ENCODE measurements at places on chromosomes 3 and 15.

DNA sequence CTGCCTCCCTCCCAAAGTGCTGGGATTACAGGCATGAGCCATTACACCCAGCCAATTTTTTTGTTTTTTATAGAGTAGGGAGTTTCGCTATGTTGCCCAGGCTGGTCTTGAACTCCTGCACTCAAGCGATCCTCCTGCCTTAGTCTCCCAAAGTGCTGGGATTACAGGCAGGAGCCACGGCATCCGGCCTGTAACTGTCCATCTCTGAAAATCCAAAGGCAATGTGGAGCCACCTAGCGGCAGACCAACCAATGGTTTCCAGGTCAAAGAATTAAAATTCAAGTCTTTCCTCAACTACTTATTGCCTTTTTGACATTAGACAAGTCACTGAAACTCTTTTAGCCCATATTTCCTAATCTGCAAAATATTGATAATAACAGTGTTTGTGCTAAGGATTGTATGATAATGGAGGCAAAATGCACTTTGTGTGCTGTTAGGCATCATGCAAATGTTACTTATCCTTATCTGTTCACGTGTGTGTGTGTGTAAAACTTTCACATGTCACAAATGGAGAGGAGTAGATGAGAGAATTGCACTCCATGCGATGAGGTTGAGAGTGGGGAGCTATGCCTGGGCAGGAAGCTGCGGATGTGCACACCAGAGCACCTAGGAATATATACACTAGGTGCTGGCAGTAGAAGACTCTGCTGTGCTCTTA is 48.7 kb downstream of the COL8A1 start:
- DNase-seq, result no peak

DNA sequence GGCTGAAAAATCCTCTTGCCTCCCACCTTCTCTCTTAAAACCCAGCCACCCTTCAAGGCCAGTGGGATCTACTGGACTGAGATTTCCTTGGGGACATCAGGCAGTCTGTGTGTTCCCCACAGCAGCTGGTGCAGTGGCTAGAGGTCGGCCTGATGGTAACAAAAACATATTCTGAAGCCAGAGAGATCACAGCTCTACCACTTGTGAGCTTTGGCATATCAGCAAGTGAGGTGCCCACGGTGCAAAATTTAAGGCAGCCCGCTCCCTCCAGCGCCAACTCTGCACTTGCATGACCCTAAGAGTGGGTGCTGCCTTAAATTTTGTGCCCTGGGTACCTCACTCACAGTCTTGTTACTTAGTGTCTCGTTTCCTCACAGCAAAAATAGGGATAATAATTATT is 97.2 kb downstream of the MESD start:
- no peak for DNase-seq

DNA sequence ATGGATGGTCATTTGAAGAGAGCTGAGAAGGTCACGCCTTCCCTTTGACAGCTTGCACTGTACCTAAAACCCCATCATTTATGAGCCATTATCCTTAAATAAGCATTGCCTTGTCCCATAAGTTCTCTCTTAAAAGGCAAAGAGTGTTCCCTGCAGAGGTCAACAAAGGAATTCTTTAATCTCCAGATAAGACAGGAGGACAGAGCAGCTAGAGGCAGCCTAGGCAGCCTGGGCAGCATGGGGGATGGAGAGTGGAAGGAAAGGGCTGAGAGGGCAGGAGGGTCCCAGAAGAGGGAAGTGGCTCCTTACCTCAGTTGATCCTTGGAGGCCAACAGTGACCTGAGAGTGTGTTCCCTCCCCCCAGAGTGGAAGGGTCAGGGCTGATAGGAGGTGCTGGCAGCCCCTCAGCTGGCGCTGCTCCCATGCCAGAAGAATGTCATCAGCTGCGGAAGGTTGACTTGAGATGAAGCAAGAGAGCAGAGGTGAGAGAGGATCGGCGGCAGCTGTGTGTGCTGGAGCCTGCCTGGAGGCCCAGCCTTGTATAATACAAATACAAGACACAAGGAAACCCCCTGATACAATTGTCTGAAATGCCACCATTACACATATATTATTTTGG is 12.8 kb downstream of the KBTBD13 start:
- DNase-seq, result no peak

DNA sequence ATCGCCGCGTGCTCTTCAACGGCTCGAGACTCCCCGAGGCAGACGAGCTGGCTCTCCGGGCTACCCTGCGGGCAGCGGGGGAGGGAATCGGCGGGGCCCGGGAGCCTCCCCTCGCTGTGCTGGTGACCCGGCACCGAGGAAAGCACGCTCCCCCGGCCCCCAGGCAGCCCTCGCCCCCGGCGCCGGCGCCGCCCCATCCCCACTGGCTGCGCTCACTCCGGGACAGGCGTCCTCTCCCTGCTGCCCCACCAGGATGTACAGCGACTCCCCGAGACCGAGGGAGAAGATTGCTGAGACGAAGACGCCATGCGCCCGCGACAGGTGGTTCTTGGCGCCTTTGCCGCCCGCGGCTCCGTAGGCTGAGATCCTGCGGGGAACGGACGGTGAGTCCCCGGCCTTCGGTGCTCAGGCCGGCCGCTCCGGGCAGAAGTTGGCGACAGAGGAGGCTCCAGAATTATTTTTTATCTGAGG is 1.7 kb downstream of the LTK start:
- DNase-seq, result no peak

DNA sequence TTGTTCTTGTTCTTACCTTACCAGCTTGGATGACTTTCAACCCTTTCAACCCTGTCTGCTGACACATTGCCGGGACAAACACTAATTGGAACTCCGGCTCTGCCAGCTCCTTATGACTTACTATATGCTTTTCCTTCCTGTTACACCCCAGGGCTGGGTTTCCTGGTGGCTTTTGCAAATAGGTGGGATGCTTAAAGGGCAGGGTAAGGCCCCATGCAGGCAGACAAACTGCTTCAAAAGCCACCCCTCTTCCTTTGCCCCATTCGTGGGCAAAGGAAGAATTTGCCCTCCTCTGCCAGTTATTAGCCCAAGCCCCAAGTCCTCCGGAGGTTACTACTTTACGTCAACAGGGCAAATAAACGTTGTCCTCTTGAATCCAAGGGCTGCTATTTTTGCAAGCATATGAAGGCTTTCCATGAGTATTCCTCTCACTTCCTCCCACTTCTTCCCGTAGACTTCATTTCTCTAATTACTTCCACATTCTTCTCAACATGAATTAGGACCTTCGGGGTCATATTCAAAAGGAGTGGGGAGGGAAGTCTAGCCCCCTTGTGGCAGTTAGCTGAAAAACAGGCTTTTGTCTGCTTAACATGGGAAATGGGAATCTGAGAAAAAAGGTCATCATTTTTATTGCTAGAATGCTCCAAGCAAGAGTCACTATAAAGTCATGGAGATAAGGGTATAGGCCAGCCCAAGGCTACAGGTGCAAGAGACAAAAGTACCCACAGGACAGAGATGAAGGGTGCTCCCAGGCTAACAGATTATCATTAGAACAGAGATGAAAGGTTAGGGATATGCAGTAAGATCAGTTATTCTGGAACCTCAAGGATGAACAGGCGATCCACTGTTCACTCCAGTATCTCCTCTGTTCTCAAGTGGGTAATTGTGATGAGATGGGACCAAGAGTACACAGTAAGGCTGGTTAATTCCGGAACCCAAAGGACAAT is 56.3 kb upstream of the FSTL1 start:
- no peak for DNase-seq

DNA sequence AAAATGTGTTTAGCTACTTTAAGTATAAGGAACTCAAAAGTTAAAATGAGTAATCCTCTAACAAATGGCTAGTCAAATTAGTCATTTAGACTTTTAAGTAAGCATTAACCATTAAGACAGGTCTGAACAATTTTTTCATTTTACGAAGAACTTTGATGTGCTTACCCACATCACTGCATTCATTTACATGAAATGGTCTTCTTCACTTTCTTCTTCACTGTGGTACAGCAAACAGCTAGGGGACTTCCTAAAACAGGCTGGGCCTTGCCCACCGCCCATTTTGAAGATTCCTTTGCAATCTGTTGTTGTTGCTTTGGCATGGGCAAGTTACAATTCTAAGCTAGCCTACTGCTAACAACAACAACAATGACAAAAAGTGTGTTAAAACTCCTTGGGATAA is 67.4 kb downstream of the CBLB start:
- no peak for DNase-seq

- no peak for DNase-seq
Measured at GRCh38 chr3:178971614-178972013, 100.0 kb downstream of the ZMAT3 start.

- DNase-seq, result no peak
Measured at GRCh38 chr3:125172346-125172745, 40.2 kb downstream of the SLC12A8 start.

DNA sequence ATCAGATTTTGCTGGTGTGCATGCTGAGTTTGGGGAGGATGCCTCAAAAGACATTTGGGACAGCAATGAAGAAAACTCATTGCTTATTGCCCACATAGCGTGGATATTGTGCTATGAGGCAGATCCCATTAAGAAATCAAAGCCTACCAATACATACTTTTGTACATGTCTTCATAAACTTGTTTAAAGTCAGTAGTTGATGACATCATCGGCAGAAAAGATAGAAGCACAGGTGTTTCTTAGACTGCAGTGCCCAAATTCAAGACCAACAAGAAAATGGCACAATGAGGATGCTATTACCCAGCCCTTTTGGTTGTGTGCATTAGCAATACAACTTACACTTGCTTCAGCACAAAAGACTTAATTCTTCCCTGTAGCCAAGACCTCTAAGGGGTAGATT is 428.7 kb upstream of the RARB start:
- no peak for DNase-seq

- DNase-seq, result no peak
Measured at GRCh38 chr3:80606073-80606472, 838.3 kb upstream of the ROBO1 start.

- no peak for DNase-seq
Measured at GRCh38 chr3:66479532-66479947, 21.3 kb downstream of the LRIG1 start.

DNA sequence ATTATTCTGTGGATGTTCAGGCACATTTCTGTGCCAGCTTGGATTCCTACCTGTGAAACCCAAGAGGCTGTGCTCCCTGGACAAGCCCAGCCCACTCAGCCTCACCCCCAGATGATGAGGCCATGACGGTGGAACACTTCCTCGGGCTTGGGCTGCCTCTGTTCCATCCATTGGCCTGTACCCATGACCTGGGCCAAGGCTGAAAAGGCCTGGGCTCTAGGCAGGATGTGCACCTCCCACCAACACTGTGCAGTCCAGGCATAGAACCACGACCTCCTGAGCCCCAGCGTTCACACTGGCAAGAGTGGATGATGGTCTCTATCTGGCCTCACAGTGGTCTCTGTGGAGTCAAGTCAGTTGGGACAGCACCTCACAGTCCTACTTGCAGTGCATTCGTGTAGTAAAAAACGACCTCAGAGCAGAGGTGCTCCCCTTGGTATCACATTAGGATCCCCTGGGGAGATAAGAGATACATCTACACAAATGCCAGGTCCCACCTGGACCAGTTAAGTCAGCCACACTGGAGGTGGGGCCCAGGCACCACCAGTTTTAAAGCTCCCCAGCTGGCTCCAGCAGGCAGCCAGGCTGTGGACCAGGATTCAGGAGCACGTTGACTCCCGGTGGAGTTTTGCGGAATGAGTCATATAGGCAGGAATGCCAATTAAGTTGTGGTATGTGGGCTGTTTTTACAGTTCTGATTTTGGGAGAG is 39.0 kb upstream of the IGF1R start:
- DNase-seq, result no peak

DNA sequence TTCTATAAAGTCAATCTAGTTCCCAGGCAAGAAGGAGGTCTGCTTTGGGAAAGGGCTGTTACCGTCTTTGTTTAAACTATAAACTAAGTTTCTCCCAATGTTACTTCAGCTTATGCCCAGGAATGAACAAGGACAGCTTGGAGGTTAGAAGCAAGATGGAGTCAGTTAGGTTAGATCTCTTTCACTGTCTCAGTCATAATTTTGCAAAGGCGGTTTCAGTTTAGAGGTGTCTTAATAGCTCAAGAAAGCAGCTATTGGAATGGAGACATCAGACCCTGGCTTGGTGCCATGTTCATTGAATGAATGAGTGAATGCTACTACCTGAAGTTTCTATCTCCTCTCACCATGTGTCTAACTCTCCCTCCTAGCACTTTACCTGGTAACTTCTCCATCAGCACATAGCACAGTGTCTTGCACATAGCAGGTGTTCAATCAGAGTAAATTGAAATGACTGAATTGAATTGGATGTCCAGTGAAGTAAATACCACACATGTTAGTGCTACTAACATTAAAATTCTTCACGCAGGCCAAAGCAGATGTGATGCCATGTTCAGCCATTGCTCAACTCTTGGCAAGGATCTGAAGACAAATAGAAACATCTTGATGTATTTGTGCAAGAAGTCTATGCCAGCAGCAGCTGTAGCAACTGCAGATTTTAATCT is 28.2 kb downstream of the CLEC3B start:
- DNase-seq, result no peak

- DNase-seq, result no peak
Measured at GRCh38 chr3:170301405-170301804, 56.1 kb upstream of the SKIL start.

GRCh38 chr3:70607469-70607868 is 295.0 kb upstream of the MDFIC2 start:
- DNase-seq, result no peak

DNA sequence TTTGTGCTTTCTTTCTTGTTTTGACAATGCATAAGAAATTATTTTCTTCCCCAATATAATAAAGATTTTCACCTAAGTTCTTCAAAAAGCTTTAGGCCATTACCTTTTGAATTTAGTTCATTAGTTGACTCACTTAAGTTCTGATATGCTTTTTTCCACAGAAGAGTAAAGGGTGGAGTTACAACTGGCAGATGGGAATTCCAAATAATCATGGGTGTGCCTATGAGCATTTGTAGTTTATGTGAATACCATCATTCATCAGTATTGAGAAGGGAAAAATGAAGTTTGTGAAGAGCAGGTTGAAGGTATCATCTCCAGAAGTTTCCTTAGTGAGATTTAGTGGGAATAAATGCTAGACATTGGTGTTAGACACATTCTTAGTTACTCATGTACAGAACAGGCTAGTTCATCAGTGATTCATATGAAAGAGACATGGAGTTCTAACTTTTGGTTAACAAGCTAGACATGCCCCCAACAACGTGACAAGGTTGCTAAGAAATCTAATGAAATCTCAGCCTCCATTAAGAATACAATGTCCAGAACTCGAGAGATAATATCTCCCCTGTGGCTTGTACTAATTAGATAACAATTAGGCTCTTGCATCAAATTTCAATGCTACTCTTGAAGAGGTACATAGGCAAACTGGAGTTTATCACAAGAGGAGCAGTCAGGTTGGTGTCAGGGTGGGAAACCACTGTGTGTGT is 16.9 kb upstream of the ALCAM start:
- DNase-seq, result no peak

DNA sequence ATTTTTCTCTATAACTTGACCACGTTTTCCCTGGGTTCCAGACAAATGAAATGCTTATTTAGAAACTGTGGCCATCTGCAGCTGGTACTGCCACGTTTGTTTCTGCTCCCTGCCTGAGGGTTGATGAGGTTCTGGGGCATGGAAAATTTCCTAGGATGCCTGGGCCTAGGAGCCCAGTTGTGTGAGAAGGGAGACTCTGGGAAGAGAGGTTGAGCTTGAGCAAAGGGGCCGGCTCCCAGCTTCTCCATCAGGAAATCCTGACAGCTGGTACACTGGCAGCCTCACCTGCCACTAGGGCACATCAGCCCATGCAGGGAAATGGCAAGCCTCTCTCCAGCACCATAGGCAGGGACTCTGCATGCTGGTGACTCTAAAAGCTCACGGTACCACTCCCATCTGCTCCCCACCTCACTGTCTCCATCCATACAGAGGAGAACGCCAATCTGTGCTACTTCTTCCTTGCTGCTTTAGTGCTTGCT is 165.4 kb upstream of the PPP2R3A start:
- DNase-seq, result no peak

Measured in GM12864 (cell line).